ENCODE measurements at places on chromosomes 11 and 22. TPM values are rescaled to one million over a fixed set of nuclear protein-coding genes. Genes with fewer than 3 reads are reported as not detected.

Gene NXPE4
- not detected for polyA plus RNA-seq

Gene ALDH3B1
- polyA plus RNA-seq = 2.9 TPM

Gene ART1
- polyA plus RNA-seq = 0.10 TPM

Gene TSPAN18
- 56.7 TPM for polyA plus RNA-seq

Gene GLYAT
- polyA plus RNA-seq = 199 TPM

Gene UPB1
- polyA plus RNA-seq = 0.43 TPM

Gene IGSF9B
- 6.4 TPM for polyA plus RNA-seq

Gene RFPL3
- polyA plus RNA-seq = 0.21 TPM

Gene DBX1
- not detected for polyA plus RNA-seq

Gene BEST1
- polyA plus RNA-seq = 4.1 TPM

DNA sequence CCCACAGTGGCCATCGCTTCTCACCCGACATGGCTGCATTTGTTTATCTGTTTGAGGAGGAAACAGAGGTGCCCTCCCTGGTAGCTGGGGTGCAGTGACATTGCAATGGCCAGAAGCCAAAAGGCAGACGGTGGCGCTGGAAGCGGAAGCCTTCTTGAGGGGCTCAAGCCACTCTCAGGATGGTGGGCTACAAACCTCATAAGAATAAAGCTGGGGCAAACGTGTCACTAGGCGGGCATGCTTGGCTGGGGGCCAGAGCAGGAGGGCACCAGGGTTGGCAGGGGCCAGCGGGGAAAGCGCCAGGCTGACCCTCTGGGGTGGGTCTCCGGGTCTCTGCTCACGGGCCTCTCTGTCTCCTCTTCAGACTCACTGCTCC lies 12.6 kb downstream of the TNNT3 start:
- DNase-seq = no peak

DNA sequence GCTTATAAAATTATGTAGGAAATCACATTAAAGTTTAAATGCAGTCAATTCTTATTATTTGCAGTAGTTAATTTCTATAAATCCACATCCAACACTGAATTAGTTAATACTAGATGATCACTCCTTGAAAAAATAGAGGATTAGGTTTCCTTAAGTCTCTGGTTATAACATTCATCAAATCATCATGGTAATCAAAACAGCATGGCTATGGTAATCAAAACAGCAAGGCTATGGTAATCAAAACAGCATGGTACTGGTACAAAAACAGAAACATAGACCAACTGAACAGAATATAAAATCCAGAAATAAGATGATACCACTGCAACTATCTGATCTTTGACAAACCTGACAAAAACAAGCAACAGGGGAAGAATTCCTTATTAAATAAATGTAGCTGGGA lies 814.6 kb upstream of the CCDC179 start:
- DNase-seq = no peak

GRCh38 chr22:44331881-44332714 lies 19.3 kb upstream of the SHISAL1 start:
- DNase-seq = no peak

DNA sequence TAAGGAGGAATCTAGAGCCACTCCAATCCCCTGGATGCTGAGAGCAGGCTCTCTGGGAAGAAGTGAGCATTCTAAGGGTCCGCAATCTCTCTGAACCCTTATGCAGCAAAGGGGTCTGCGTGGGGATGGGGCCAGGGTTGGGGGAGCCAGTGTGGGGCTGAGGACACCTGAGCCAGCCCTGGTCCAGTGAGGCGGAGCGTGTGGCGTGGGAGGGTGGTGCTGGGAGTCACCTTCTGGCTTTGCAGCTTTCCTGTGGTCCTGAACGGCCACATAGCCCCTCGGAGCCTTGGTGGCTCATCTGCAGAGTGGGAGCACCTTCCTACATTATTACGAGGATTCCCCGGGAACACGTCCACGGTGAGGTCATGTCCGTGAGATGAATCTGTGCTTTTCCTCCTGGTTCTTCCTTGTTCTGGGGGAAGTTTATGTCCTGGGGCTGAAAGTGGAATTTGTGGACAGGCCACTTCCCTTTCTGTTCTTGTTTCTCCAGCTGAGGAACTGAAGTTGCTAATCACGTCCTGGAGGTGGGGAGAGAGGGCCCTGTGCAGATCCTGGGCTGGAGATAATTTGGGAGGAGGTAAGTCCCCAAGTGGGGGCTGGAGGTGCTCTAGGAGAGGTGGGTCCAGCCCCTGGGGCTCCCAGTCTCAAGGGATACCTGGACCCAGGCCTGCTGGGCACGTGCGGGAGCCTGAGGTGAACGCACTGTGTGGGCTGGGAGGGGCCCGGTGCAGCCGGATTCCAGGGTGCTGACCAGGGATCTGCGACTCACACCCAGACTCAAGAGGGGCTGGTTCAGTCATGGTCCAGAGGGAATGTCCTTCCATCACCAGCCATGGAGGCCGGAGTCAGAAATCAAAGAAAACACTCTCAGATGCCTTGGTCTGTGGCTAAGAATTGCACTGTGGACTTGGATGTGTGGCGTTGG lies 6.1 kb downstream of the MRGPRE start:
- no peak for DNase-seq

GRCh38 chr11:14330881-14331280 lies 28.1 kb downstream of the RRAS2 start:
- no peak for DNase-seq

GRCh38 chr11:790721-791564 lies 1.1 kb upstream of the CEND1 start:
- no peak for DNase-seq

DNA sequence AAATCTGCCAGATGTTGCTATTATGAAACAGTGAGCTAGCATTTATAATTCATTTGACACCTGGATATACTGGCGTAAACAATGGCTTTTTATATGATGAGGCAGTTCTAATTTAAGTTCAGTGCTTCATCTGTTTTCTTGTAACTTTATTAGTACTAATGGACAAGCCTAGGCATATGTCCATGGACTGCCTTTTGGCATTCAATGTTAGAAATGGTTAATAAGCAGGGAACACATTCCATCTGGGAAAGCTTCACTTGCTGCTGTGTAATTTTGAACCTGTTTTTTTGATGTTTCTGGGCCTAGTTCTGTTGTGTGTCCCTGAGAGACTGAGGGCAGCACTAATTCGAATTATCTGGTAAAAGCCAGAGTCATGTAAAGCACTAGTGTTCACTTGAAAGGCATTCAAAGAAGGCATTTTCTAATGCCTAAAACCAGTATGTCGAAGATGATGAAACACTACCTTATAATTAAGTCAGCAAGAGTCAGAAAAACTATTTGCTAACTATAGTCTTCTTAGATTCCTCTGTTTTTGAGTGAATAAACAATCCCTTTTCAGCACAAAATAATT lies 138.5 kb downstream of the SWAP70 start:
- no peak for DNase-seq

GRCh38 chr22:18104566-18104965 lies 6.0 kb upstream of the TUBA8 start:
- DNase-seq = no peak

GRCh38 chr11:43784301-43784700 lies 96.3 kb upstream of the ALKBH3 start:
- no peak for DNase-seq

GRCh38 chr11:127074151-127074761 lies 73.7 kb upstream of the KIRREL3 start:
- no peak for DNase-seq

- no peak for DNase-seq
Measured at GRCh38 chr22:38284042-38284402, 11.2 kb upstream of the TMEM184B start.

- peak; percentile 70 for DNase-seq
Measured at GRCh38 chr11:77127920-77128691, at the start of gene MYO7A. Gene MYO7A (plus strand): TSS chr11:77128246. CDS start chr11:77130635, 2,389 bp downstream.

DNA sequence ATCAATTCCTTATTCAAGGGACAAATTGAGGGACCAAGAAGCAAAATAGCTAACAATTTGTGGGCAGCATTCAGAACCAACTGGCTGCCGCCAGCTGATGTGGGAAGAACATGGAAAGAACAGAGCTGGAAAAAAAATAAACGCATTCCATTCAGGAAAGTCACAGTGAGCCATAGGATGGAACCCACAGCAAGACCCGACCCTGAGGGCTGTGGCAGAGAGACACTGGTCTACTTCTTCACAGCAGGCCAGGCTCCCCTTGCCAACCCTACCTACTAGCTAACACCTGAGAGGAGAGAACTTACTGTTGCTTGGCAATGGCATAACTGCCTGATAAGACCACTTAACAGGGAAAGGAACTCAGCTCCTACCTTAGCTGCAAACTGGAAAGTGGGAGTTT lies 123.5 kb upstream of the APOA1 start:
- no peak for DNase-seq

- no peak for DNase-seq
Measured at GRCh38 chr11:119547511-119547910, 124.5 kb upstream of the THY1 start.

DNA sequence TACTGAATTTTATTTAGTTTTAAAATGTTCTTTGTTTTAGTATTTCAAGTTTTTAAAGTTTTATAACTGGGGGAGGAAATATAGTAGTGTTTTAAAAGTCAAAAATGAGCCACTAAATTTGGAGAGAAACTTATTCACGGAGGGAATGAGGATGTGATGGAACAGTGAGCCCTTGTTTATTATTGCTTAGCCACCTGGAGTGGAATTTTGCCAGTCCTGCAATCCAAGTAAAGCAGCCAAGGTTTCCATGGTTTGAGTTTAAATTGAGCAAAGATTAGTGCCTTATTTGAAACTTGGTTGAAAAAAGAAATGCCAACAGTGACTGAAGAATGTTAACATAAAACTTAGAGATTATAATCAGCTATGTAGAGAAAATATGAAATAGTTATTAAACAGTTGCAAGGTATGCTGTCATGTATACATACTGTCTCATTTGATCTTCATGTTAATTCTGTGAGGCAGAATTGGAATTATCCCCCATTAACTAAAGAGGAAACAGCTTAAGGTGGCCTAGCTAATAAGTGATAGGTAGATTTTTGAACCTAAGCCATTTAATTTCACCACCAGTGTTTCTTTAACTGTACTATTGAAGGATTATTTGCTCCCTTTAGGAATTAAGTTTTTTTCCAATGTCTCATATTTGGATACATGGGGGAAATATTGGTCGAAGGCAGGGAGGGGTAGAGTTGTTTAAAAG lies 36.4 kb downstream of the SWAP70 start:
- DNase-seq = no peak

DNA sequence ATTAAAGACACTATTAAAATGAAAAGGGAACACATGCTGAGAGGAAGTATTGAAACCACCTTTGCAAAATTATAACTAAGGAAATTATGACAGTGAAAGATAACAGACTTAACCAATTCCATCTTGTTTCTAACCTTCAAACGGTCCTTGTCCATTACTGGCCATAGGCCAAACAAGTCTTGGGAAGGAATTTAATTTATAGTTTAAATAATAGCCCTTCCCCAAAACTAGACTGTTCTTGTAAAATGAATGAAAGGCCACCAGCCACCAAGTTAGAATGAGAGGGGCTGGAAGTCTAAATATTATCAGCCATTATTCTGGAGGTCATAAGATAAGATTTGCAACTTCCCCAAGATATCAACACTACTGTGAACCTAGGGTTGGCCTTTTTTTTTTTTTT lies 1.8 kb upstream of the TALDO1 start:
- no peak for DNase-seq

GRCh38 chr11:85758026-85758425 lies 52.9 kb downstream of the SYTL2 start:
- no peak for DNase-seq

DNA sequence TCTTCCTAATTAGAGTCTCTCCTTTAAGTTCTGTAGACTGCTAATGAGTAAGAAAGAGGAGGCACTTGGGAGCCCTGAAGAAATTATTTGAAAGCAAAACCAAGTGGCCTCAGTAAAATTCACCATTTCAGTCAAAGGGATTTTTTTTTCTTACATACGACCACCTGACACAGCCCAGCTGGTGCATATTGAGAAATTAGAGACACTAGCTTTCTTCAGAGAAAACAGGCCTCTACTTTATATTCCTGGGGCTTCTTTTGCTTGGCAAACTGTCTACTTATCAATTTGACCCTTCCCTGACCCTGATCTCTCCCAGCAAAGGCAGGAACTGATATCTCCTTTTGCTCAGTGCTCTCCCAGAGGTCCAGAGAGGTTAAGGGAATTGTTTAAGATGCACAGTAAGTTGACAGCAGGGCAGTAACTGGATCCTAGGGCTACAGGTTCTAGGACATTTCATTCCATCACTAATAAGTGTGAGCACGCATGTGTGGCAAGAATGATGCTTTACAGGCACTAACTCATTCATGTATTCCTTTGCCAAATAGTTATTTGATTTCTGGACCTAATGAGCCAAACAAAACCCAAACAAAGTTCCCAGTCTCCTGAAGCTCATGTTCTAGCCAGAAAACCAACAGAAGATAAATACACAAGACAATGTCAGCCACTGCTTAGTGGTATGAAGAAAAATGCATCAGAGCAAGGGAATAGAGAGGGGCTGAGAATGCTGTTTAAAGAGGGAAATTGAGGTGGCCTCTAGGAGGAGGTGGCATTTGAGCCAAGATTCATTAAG lies 467.6 kb downstream of the SOX6 start:
- DNase-seq = no peak

DNA sequence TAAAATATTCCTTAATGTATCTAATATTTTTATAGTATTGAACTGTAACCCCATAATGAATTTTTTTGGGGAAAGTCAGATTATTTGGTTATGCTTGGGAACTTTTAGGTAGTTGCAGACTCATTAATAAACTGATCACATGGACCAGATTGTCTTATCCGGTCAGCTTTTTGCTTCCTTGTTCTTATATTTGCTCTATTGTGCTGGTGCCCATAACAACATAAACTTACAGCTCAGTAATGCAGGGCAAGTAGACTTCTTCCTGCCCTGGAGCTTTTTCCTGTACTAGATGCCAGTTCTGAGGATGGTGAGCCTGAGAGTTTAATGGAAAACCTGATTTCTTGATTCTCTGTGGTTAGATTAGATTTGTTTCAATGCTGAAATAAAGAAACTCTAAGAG lies 53.2 kb downstream of the MTMR3 start:
- no peak for DNase-seq

GRCh38 chr11:116421529-116422185 lies 351.1 kb downstream of the BUD13 start:
- no peak for DNase-seq

DNA sequence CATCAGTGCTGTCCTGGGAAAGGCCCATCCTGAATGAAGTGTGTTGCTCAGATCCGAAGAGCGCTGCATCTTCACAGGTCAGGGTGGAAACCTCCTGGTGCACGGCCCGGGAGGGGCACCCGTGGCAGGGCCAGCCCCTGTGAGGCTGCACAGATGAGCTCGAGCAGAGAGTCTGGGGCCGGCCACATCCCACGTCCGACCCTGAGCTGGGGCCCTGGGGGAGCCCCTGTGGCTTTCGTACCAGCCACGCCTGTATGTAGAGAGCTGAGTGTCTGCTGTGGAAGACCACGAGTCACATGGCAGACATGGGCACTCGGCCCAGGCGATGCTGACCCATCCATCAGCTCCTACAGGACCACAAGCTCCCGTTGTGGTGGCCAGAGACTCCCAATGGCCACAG lies 24.9 kb upstream of the SEPTIN5 start:
- DNase-seq = no peak

- DNase-seq = no peak
Measured at GRCh38 chr22:48507595-48508350, 1319.9 kb downstream of the BRD1 start.

All from right renal pelvis (tissue), 4 donors.